ENCODE measurements at places on chromosomes 2 and 18.

DNA sequence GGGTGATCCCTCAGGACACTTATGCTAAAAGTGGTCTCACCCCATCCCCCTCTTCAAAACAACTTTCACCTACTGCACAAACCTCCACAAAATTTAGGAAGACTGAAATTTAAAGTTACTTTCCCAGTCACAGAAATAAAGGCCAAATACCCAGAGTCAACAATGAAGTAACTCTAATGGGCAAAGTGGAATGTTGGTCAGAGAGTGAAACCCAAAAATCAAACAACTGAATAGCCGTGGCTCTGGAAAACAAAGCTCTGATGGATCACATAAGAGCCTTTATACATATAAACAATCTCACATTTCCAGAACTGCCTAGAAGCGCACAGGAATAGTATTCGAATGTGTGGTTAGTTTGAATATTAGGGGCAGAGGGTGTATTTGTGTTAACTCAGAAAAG is 4.7 kb downstream of the ACVR1 start:
- H3K4me3 ChIP-seq = no peak overlapping the region
- H3K27ac ChIP-seq = no peak overlapping the region
- no peaks in the 10 kb centered on the region for H3K36me3 ChIP-seq
- DNase-seq = no peak
- no peaks in the 10 kb centered on the region for H3K27me3 ChIP-seq

DNA sequence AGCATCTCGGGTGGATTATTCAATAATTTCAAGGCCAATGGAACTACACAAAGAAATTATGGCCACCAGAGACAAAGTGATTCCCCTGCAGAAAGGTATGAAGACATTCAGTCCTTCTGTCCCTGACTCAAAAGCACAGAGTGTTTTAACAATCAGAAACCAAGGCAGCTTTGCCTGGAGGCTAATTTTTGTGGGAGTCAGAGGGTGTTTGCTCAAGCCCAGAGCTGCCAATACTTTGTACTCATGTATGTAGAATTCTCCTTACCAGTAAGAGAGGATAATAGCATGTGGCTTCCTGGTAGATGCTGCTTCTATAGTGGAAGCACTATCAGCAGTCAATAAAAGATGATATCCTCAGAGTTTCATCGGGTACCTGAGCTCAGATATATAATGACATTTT is 178.4 kb downstream of the KCNE4 start:
- no peaks in the 10 kb centered on the region for H3K36me3 ChIP-seq
- H3K4me1 ChIP-seq = no peaks in the 10 kb centered on the region
- H3K4me3 ChIP-seq = no peak overlapping the region
- no peaks in the 10 kb centered on the region for H3K27me3 ChIP-seq

DNA sequence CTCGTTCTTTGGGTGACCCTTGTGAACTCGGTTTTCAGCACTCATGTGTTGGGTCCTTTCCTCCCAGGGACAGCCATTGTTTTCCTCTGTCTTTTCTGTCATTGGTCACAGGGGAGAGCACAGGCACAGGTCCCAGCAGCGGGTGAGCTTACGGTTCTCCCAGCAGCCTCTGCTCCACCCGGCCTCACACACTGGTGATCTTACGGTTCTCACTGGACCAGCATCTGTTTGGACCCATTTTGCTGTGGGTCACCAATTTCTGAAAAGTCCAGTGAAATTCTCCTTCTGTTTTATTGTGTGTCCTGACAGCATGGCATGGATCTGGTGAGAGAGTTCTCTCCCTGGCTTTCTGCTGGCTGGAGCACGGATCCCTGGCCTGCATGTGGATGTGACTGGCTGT is 49.8 kb upstream of the ANKRD62 start:
- no peak for DNase-seq
- peaks cover 59% of the 10 kb centered on the region for H3K27me3 ChIP-seq
- H3K27ac ChIP-seq = no peak overlapping the region
- no peaks in the 10 kb centered on the region for H3K36me3 ChIP-seq
- H3K4me1 ChIP-seq = peaks cover 4% of the 10 kb centered on the region

DNA sequence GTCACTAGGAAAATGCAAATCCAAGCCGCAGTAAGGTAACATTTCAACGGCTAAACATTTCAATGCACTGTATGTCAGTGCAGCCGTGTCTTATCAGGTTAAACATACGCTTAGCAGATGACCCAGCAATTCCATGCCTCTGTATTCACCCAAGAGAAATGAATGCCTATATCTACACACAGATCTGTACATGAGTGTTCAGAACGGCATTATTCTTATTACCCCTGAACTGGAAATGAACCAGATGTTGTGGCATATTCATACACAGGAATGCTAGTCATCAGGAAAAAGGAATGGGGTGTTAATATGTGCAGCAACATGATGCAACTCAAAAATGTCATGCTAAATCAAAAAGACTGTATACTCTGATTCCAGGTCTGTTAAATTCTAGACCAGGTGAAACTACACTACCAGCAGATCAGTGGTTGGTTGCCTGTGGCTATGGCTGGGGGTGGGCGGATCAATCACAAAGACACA is 80.4 kb upstream of the RPL31 start:
- H3K27ac ChIP-seq = no peak overlapping the region
- H3K27me3 ChIP-seq = no peaks in the 10 kb centered on the region
- no peaks in the 10 kb centered on the region for H3K36me3 ChIP-seq
- H3K4me3 ChIP-seq = no peak overlapping the region

DNA sequence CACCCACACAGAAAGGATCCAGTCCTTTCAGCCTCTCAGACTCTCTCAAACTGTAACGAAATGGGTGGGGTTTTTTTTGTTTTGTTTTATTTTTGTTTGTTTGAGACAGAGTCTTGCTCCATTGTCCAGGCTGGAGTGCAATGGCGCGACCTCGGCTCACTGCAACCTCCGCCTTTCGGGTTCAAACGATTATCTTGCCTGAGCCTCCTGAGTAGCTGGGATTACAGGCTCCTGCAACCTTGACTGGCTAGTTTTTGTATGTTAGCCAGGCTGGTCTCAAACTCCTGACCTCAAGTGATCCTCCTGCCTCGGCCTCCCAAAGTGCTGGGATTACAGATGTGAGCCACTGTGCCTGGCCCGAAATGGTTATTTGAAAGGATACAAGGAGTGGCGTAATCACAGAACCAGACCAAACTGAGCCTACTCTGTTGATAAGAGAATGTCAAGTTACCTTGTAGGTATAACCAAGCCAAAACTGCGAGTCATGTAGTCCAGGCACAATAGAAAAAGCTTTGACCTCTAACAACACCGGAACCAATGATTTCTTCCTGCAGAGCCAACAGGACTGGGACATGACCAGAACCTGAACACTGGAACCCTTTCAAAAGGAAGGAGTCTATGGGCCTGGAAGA is 72.5 kb downstream of the NCAPH start:
- H3K27me3 ChIP-seq = no peaks in the 10 kb centered on the region
- no peaks in the 10 kb centered on the region for H3K36me3 ChIP-seq
- no peak for DNase-seq
- peaks cover 28% of the 10 kb centered on the region for H3K4me1 ChIP-seq
- peak overlapping the region; percentile 85 for H3K4me3 ChIP-seq
- H3K27ac ChIP-seq = peak overlapping the region; percentile 97

- peak overlapping the region; percentile 79 for H3K4me3 ChIP-seq
- H3K27ac ChIP-seq = peak overlapping the region; percentile 94
- peaks cover 2% of the 10 kb centered on the region for H3K36me3 ChIP-seq
Observed at GRCh38 chr2:198004921-198005829, 200.8 kb downstream of the PLCL1 start.

GRCh38 chr18:13252686-13253410 is 34.3 kb downstream of the LDLRAD4 start:
- no peaks in the 10 kb centered on the region for H3K27me3 ChIP-seq
- H3K27ac ChIP-seq = peak overlapping the region; percentile 21

GRCh38 chr2:235343869-235344268 is 150.0 kb upstream of the AGAP1 start:
- no peaks in the 10 kb centered on the region for H3K4me1 ChIP-seq
- no peak overlapping the region for H3K4me3 ChIP-seq
- DNase-seq = no peak
- no peaks in the 10 kb centered on the region for H3K27me3 ChIP-seq
- no peak overlapping the region for H3K27ac ChIP-seq
- no peaks in the 10 kb centered on the region for H3K36me3 ChIP-seq

DNA sequence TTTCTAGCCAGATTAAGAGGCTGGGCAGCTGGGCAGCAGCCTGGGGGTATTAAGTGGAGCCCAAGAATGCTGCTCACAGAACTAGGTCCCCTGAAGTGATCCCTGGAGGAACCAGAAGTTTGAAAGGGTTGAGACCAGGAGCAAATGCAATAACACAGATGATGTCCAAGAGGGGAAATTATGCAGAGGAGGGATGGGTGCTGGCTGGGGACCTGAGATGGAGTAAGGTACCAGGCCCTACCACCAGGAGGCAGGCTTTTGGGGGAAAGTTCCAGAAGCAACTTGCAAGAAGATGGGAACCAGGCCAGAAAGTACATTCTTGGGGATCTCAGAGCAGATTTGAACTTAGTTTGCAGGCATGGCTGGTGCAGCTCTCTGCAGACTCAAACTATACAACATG is 175.1 kb downstream of the NCK2 start:
- H3K27me3 ChIP-seq = no peaks in the 10 kb centered on the region
- H3K36me3 ChIP-seq = peaks cover 5% of the 10 kb centered on the region
- peak overlapping the region; percentile 55 for H3K4me3 ChIP-seq
- peaks cover 16% of the 10 kb centered on the region for H3K4me1 ChIP-seq
- no peak overlapping the region for H3K27ac ChIP-seq

DNA sequence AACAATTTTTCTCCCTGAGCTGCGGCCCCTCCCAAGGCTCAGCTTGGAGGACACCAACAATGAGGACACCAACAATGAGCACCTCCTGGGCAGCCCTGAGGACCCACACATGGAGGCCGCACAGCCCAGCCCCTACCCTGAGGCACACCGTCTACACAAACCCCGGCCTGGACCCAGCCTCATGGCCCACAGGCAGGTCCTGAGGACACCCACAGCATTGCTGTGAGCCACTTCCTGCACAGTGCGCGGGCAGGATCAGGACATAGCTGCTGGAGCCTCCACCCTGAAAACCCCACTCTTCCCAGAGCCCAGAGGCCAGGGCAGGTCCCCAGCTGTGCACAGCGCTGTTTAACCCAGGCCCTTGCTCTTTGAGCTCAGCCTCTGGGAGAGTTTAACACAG is 194.3 kb downstream of the RTP5 start:
- no peak overlapping the region for H3K4me3 ChIP-seq
- DNase-seq = no peak
- H3K27me3 ChIP-seq = peaks cover 43% of the 10 kb centered on the region
- no peak overlapping the region for H3K27ac ChIP-seq
- no peaks in the 10 kb centered on the region for H3K4me1 ChIP-seq

All from T-helper 17 cell (primary cell).